Activated T-helper 2 cell treated with anti-CD3 and anti-CD28 coated beads, Interferon-gamma antibody, Interleukin-2, Interleukin-4, amounts not matched to agents 10 μg/mL and 5 μg/mL and 100 μg/mL, durations not matched to agents 14 hours and 24 hours and 36 hours (primary cell): ENCODE measurements at places on chromosomes 1 and 21.

- no peak for DNase-seq
Observed at GRCh38 chr1:94708811-94709210, 111.3 kb upstream of the SLC44A3 start.

- DNase-seq: no peak
Observed at GRCh38 chr1:219113261-219113660, 60.4 kb upstream of the LYPLAL1 start.

GRCh38 chr21:15058854-15059263 lies 5.9 kb downstream of the NRIP1 start:
- DNase-seq: no peak

DNA sequence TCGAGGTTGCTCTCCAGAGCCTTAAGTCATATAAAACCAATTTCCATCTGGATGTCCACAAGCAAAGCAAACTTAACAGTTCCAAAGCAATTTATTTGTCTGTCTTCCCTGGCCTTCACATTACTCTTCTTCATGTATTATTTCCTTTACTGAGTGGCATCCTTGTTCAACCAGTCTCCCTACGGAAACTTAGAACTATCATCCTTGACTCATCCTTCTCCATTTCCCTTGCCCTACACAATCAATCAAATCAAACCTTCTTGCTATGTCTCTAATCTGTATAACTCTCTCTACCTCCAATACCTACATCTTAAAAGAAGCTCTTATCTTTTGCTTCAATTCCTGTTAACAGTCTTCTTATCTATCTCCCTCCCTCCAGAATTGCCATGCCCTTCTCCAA lies 25.4 kb downstream of the EGLN1 start:
- DNase-seq: no peak

DNA sequence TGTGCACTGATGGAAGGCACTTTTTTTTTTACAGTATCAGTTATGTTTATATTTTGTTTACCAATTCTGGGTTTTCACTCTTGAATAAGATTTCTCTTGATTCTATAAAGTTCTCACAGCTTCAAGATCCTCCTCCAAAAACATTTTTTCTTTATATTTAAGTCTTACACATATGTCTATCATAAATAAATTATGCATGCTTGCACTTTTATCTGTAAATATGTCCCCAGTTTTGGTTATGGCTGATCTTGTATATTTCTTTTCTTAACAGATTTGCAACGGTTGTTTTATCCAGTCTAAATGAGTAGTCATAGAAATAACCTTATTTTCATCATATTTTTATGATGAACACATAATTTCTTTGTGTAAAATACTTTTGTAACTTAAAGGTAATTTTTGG lies 1456.5 kb downstream of the MRPL39 start:
- DNase-seq: no peak

DNA sequence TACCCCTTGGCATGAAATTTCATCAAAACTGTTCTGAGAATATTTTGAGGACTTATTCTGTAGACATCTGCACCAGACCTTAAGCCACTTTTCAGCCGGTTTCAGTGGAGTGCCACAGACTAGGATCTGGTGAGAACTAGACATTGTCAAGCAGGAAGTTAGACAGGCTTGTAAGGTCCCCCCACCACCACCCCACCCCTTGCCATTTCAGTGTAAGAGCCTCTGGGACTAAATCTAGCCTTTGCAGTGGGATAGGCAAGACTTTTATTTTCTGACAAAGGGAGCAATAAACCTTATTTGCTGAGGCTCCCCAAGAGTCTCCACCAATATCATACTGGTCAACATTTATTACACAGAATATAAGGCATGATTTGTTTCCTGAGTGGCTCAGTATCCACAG lies 77.9 kb upstream of the EXO1 start:
- DNase-seq: no peak

DNA sequence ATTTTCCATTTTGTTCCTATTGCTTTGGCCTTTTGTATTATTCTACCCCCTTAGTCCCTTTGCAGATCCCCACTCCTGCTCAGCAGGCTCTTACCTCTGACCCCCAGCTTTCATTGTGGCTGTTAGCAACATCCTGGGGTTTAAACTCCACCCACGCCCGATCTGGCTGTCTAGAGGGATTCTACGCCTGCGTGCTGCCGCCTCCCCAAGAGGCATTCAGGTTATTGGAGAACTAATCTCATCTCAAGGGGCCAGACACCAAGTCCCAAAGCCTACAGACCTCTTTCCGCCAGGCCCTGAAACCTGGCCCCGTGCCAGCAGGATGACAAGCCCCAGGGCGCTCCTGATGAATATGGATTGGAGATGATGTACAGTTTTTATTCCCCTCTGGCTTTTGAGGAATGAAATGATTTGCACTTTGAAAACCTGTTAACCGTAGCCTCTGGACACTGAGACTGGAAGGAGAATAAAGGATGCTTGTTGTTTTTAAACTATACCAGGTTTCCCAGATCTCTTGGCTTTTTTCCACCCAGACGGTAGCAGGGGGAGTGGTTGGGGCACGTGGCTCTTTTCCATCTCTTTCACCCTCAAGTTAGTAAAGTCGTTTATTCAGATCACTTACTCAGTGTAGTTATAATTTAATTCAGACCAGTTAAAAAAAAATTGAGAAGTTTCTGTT lies 14.5 kb upstream of the IKBKE start:
- DNase-seq: no peak

DNA sequence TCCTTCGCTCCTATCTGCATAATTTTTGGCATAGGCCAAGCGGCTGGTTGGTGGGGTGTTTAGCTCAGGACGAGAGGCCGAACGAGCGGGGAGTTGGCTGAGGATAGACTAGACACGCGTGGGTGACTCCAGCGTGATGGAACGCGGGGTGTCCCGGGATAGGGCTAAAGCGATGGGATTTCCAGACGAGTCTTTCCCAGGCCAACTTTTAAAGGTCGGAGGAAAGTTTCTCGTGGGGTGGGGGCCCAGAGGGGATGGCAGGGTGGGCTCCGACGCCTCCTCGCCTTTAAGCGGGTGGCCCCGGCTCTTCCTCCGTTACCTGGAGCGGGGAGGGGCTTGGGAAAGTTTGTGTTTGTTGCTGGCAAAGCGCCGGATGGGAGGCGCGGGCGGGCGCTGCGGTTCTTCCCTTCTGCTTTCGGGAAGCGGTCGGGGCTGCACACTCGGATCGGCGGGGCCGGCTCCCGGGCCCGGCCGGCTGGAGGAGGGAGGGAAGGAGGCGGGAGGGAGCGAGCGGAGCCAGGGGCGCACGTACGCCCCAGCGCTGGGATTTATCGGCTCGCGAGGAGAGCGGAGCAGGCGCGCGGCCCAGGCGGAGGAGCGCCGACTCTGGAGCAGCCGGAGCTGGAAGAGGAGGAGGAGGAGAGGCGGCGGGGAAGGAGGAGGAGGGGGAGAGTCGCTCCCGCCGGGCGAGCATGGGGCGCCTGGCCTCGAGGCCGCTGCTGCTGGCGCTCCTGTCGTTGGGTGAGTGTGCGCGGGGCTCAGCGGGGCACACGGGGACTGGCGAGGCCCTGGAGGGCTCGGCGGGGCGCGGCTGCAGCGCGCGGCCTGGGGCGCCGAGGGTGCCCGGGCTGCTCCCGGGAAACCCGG lies at the start of gene PTGFRN:
Gene PTGFRN (plus strand): TSS at position 405 of the 867 bp plus-strand sequence. CDS start 288 bp downstream, at position 693.
- no peak for DNase-seq

GRCh38 chr1:4756851-4757580 lies 102.6 kb downstream of the AJAP1 start:
- no peak for DNase-seq

GRCh38 chr1:41536361-41536802 lies 51.9 kb upstream of the EDN2 start:
- DNase-seq: no peak

- DNase-seq: no peak
Observed at GRCh38 chr1:230401763-230402294, 24.3 kb downstream of the PGBD5 start.

- DNase-seq: no peak
Observed at GRCh38 chr21:41784456-41785102, 17.7 kb upstream of the RIPK4 start.

GRCh38 chr1:38656726-38657125 lies 202.8 kb downstream of the RRAGC start:
- DNase-seq: no peak

DNA sequence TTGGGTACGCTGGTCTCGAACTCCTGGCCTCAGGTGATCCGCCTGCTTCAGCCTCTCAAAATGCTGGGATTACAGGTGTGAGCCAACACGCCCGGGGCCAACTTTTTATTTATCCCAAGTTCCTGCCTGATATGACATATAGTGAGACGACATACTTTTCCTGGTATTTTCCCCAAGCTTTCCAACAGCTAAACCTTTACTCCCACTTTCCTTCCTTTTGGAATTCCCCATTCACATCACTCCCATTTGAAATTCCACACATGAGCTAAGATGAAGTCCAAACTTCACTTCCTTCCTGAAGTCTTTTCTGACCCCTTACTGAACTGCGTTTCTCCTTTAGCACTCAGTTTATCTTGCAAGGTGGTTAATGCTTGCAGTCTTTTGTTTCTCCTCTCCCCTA lies 64.1 kb downstream of the S1PR1 start:
- no peak for DNase-seq

GRCh38 chr1:116429821-116430374 lies 56.9 kb downstream of the ATP1A1 start:
- DNase-seq: no peak

- no peak for DNase-seq
Observed at GRCh38 chr1:8238141-8239038, 79.5 kb upstream of the SLC45A1 start.

DNA sequence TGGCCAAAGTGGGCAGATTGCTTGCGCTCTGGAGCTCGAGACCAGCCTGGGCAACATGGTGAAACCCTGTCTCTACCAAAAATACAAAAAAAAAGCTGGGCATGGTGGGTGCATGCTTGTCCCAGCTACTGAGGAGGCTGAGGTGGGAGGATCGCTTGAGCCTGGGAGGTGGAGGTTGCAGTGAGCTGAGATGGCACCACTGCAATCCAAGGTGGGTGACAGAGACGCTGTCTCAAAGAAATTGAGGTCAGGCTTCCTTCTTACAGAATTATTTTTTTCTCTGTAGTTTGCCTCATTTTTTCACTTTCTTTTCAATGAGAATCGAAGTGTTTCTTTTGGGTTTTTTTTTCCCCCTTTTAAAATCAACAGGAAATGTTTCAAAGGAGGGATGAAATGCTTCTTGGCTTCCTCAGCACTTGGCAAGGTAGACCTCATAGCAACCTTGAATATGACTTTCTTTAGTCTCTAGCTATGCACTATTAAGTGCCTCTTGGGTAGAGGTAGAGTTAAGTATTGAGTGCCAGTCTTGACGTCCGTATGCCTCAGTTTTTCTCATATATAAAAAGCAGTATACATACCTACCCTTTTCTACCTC lies 40.3 kb downstream of the MDM4 start:
- no peak for DNase-seq

- no peak for DNase-seq
Observed at GRCh38 chr1:23452011-23452411, 27.5 kb upstream of the TCEA3 start.
